ENCODE measurements at places on chromosomes 11 and 22.

DNA sequence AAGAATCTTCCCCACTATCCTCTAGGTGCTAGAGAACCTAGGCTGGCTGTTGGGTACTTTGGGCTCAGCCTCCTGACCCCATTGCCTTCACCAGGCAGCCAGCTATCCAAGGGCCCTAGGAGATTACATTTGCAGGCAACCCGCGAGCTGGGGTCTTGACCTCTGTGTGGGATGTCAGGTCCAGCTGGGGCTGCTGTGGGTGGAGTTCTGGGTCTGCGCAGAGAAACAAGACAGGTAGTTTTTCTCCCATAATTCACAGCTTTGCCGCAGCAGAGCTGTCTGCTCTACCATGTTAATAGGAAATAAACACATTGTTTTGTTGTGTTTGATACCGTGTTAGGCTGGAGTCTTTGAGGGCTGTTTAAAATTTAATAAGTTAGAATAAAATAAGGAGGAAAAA, 142.8 kb upstream of the PLET1 start:
- DNase-seq = no peak

DNA sequence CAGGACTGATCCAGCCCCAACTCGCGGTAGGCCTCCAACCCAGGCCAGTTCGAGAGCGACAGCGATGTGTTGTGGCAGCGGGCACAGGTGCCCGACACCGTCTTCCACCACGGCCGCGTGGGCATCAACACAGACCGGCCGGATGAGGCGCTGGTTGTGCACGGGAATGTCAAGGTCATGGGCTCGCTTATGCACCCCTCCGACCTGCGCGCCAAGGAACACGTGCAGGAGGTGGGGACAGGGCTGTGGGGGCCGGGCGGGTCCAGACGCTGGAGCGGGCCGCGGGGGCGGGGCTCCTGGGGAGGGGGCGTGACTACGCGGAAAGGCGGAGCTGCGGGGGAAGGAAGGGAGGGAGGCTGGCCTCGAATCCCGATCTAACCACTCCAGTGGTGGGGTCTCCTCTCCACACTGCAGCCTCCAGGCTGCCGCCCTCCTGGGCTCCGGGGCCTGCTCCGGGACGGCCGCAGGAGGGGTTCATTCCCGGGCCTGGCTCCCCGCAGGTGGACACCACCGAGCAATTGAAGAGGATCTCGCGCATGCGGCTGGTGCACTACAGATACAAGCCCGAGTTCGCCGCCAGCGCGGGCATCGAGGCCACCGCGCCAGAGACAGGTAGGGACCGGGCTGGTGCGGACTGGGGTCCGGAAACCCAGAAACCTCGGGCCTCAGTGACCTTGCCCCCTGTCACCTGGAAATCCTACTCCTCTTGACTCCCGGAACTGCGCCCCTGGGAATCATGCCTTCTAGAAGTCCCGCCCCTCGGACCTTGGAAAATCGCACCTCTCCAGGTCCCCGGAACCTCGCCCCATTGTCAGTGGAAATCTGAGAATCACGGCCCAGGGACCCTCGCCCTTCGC, 14.9 kb downstream of the TMEM258 start:
- no peak for DNase-seq

GRCh38 chr11:43736502-43737200, 56.1 kb downstream of the HSD17B12 start:
- DNase-seq = no peak

- DNase-seq = no peak
These were observed at the start of gene MMP8 for GRCh38 chr11:102724904-102725500. Gene MMP8 (minus strand): TSS chr11:102724954. CDS start chr11:102724855, 99 bp downstream.

- DNase-seq = no peak
These were observed 136.9 kb downstream of the MYO18B start for GRCh38 chr22:25878933-25879332.

DNA sequence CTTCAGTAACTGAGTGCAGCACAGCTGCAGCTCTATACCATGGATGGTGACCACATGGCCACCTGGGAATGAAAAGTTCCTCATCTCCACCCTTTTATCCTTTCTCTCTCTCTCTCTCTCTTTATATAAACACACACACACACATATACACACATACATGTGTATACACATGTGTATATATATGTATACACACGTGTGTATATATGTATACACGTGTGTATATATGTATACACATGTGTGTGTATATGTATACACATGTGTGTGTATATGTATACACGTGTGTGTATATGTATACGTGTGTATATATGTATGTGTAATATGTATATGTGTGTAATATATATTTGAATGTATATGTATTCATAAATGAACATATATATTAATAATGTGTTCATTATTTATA, 18.8 kb upstream of the FAR1 start:
- DNase-seq = no peak

- no peak for DNase-seq
These were observed 149.4 kb upstream of the SNX19 start for GRCh38 chr11:131065435-131066413.

GRCh38 chr11:42770444-42771065, 541.2 kb upstream of the API5 start:
- no peak for DNase-seq

- DNase-seq = no peak
These were observed 22.7 kb upstream of the XBP1 start for GRCh38 chr22:28822930-28823551.

DNA sequence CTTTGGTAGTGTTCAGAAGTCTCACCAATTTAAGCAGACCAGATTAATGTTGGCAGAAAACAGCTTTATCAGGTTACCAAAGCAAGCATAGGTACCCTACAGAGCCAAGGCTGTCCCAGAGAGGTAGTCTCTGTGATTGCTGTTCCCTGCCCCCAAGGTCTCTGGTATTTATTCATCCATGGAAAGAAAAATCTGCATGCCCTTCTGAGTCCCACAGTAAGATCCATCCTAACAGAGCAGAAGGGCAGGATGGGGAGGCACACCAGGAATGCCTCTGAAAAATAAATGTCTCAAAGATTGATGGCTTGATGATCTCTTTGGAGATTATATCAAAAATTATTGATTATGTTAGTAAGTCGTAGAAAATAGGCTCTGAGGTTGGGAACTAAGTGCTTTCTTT, 122.8 kb downstream of the FAT3 start:
- no peak for DNase-seq

DNA sequence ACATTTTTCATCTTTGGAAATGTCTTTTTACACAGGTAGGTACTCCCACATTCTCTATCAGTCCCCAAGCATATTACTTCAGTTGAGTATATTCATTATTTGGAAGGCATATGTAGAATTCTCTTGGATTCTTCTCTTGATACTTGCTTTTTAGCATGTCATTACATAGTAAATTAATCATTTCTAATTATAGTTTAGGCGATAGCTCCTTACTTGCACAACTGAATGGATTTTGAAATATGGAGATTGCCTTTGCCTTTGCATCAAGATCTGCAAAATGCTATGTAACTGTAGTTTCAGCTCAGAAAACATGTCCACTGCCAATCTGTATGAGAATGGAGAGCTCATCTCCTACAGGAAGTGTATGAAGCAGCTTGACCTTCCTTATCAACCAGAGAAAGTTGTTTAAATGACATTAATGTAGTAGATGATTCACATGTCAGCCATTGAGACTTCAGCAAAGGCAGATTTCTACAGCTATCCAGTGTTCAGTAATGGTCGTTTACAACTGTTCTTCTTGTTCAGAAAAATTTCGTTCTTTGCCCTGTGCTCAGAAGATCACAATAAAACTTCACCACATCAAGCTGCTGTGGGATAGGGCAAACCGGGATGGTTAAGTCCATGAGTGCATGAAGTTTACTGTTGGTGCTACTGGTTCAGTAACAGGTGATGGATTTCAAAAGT, 61.6 kb downstream of the PPP6R3 start:
- no peak for DNase-seq

DNA sequence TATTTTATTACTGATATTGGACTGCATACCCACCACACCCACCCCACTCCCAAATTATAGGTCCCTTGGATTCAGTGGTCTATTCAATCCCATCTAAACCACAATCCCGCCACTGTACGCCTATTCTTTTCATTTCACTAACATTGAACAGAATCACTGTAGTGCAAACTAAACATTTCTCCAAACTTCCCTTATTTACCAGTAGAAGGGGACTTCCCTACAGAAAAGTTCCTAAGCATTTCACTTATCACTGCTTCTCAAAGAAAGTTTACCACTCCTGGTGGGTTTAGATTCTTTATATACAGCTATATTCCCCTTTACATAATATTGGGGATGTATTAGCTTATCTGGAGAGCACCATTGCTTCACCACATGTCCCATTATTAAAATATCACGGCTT, 29.3 kb downstream of the OR8B12 start:
- no peak for DNase-seq

DNA sequence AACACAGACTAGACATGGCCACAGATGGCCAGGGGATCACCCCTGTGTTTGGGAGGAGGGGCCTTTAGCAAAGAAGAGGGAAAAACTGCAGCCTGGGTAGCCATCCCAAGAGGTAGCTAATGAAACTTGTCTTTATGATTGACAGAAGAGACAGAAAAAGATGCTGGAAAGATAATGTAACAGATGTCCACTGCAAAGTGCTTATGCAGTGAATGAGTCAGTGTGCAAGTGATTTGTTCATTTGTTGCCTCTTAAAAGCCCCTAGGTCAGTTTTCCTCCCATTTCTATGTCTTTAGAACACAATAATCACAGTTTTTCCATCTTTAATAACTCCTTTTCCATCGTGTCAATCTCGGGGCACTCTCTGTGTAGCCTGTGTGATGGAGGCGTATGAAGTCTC, 57.2 kb downstream of the INSC start:
- no peak for DNase-seq

DNA sequence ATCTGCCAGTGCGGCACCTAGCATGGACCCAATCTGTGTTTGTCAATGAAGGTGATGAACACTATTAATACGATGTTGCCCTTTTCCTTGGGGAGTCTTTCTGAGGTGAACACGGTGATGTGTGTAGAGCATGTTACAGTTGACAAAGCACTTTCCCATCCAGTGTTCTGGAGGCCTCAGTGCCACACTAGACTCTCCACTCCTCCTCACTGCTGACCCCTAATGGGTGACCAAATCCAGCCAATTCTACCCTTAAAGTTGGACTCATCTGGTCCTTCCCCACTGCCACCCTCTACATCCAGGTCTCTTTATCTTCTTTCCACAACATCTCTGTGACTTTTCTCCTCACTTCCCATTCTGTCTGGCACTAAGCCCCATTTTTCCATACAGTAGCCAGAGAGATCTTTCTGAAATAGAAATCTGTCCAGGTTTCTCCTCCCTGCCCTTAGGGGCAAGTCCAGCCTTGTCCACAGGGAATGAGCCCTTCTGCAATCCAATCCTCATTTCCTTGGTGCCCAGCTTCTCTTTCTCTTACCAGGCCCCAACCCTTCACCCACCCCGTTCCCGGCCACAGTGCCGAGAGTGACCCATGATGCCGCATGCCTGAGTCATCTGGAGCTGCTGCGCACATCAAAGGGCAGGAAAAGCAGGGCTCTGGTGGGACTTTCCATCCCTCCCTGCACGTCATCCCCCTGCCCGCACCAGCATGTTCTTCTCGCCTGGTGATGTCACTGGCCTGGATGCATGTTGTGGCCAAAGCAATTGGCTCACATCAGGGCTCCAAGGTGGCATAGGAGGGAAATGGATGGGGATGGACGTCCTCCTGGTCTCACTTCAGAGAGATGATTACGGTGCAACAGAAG, 64.2 kb downstream of the RASSF10 start:
- DNase-seq = no peak

DNA sequence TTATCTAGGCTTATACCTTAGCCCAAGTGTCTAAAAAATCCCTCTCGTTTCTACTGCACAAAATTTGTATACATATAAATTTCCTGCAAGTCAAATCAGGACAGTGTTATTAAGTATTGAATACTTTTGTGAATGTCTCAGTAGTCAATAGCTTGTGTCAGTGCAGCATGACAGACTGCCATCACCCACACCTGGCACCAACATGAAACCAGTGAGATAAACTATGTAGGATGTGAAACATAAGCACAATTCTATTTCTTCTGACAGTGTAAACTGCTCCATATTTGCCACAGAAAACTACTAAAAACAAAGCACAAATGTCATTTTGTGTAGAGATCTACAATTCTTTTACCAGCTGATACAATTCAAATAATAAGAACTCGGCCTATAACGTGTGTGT, 542.1 kb upstream of the LUZP2 start:
- no peak for DNase-seq

- DNase-seq = no peak
These were observed 12.1 kb downstream of the HPS4 start for GRCh38 chr22:26471522-26471921.

- no peak for DNase-seq
These were observed 17.3 kb downstream of the RPUSD4 start for GRCh38 chr11:126194121-126194543.

- DNase-seq = no peak
These were observed 1.8 kb downstream of the PPP1R14B start for GRCh38 chr11:64244966-64245365.

GRCh38 chr11:91585035-91585801, 639.4 kb upstream of the FAT3 start:
- DNase-seq = no peak

- no peak for DNase-seq
These were observed 6.9 kb downstream of the SMCO4 start for GRCh38 chr11:93536101-93536861.

DNA sequence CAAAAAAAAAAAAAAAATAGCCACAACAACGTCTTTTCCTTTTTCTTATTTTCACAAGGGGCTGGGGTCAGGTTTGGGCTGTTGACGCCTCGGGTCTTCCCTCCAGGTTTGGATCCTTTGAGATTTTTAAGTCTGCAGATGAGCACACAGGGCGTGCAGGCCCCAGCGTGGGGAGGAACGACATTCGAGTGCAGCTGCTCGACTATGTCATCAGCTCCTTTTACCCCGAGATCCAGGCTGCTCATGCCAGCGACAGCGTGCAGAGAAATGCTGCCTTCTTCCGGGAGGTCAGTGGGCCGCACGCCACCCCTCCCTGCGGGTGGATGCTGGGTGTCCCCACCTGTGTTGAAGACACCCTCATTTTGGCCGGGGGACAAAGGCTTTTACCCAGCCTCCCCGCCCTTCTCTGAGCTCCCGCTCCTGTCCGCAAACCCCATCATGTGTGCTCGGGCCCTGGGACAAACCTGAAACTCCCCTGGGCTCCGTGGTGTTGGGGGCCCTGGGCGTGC, 7.7 kb downstream of the SELENOO start:
- no peak for DNase-seq

DNA sequence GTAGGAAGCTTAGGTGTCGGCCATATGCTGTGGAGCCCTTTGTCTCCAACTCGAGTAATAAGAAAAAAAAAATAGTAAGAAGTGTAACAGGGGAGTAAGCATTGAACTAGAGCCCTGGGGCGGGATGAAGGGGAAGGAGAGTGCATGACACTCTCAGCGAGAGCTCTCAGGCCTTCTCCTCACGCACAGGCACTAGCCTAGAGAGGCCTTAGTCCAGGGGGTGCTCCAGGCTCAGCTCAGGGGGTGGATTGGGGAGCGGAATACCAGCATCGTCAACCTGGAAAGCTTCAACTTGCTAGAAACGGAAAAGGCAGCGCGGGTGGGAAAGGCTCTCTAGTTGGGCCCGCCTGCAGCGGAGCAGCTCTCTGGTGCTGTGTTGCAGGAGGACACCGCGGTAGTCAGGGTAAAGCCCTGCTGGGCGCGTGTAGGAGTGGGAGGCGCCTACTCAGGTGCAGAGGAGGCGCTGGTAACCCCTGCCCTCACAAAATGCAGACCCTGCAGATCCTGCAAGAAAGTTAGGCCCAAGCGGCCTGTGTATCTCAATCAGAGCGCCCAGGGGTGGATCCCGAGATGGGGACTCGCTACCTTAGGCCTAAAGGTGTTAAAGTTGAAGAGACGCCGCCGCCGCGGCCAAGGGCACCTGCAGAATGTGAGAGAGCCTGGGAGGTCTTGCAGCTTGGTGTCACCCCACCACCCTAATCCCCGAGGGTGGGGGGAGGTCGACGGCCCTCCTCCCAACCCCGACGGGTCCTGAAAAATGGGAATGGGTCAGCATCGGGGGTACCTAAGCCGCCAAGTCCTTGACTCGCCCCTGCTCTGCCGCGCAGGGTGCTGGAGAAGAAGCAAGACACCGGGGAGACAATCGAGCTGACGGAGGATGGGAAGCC, 2.8 kb downstream of the SLC17A6 start:
- DNase-seq = no peak
